ENCODE measurements at places on chromosomes 3 and 15.

DNA sequence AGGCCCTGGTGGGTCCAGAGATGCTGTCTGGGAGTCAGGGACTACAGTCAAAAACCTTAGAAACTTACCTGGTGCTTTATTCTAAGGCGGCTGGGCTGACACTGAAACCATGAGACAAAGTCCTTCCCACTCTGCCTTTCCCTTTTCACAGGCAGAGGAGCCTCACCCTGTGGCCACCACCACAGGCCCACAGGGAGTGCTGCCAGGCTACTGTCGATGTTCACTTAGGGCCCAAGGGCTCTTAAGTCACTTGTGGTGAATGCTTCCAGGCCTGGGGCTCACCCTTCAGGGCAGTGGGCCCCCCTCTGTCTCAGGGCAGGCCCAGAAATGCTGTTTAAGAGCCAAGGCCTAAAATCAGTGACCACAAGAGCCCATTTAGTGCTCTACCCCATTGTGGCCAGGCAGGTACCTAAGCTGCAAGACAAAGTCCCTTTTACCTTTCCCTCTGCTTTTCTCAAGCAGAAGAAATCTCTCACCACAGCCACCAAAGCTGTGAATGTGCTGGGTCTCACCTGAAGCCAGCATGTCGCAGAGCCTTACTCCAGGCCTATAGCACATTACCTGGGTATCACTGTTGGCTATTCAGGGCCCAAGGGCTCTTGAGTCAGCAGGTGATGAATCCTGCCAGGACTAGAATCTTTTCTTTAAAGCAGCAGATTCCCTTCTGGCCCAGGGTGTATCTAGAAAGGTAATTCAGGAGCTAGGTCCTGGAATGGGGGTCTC, 39.5 kb upstream of the GOLGA6B start:
- no peak for DNase-seq

DNA sequence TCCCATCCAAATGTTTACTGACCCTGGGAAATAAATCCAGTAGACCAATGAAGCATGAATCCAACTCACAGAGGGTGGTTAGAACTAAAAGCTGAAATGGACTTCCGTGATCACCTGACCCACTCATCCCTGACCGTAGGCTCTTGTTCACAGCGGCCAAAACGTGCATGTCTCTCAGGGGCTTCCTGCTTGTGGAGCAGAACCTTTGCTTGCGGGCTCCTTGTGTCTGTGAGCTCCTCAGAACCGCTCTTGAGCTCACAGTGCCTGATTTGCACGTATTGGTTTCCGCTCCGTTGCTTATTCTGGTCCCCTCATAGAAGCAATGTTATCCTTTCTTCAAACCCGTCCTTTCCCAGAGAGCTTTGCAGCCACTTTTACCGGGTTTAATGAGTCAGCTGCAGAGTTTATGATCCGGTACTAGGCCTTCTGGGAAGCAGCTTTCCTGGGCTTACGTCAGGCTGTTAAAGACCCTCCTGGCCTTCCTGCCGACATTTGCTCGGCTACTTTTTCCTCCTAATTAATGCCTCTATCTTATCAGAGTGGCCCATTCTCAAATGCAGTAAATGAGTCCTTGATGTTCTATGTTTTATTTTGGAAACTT, 35.4 kb downstream of the LIPC start:
- DNase-seq = no peak

DNA sequence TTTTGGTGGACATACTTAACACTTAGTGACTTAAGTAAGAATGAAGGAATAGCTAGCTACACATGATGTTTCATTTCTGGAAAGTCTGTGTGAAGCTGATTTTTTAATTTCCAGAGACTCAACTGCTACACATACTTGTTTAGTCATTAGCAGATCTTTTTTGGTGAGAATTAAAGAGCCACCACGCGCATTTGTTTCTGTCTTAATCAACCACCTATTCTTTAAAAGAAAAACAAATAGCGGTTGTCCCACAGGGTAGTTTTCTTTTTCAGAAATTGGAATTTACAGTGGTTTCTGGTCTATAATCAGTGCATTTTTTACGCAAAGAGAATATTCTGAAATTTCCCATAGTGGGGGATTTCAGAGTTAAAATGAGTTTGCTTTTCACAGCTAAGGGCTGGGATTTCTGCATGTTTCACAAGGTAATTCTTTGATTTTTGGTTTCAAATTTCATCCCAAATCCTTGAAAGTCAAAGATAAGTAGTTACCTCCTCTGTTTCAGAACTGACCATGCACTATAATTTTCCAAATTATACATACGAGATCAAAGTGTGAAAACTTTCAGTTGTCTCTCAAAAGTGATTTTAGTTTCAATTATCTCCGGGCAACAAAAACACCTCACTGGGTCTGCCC, 631.0 kb upstream of the GRM7 start:
- DNase-seq = no peak

GRCh38 chr15:69478259-69478781, 25.7 kb downstream of the RPLP1 start:
- peak; percentile 58 for DNase-seq

DNA sequence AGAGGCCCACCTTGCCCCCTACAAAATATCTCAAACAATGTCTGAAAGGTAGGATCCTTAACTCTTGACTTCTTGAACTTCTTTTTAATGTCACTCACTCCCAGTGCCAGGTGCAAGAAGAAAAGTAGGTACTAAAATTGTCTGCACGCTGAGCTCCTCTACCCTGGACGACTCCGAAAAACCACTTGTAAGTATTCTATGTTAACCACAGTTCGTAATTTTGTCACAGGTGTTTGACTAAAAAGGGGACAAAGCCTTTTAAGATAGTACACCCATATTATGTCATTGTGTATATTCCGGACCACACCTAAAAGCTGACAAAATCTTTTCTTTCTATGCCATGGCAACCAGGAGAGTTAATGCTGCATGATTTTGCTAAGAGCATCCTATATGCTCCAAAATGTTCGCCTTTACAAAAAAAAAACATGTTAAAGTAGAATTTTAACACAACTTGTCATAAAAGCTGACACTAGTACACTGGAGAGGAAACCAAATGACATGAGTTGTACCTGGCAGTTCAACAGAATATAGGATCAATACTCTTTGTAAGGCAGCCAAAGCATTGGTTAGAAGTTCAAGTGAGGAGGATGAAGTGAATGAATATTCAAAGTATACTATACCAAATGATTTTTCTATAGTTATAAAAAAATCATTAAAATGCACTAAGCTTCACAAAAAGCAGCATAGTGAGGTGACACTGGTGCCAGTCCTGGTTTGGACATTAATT, 210.5 kb downstream of the FOXP1 start:
- no peak for DNase-seq

GRCh38 chr3:17179381-17180205, 294.8 kb downstream of the PLCL2 start:
- no peak for DNase-seq

DNA sequence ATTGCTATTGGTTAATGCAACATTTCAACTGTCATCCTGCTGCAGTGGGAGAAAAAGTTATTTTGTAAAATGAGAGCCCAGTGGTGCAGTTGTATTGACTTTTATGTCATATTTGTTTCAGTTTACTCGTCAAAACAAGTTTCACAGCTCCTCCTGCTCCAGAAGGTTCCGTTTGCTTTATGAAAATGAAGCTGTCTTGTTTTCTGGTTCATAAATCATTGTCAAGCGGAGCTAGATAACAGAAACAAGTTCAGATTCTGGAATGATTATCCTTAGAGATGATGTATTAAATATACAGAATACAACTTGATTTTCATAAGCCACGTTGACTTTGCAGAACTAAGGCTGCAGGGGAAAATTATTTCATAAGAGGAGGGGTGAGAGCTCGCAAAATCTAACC, 970.5 kb upstream of the NR2F2 start:
- DNase-seq = no peak

DNA sequence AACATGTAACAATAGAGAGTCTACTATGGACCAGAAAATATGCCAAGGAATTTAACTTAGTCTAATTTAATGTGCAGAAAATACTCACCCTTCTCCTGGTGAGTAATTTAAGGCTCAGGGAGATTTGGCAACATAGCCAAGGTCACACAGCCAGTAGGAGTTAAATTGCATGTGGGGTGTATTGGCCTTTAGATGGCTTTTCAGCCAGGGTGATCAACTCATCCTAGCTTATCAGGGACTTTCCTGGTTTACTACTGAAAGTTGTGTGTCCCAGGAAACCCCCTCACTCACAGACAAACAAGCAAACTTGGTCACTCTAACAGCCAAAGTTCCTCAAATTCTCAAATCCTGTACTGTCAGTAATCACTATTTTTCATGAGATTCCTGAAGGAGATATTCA, 2.6 kb upstream of the SLC9A9 start:
- DNase-seq = no peak

GRCh38 chr3:61627768-61628185, 66.4 kb downstream of the PTPRG start:
- DNase-seq = no peak

DNA sequence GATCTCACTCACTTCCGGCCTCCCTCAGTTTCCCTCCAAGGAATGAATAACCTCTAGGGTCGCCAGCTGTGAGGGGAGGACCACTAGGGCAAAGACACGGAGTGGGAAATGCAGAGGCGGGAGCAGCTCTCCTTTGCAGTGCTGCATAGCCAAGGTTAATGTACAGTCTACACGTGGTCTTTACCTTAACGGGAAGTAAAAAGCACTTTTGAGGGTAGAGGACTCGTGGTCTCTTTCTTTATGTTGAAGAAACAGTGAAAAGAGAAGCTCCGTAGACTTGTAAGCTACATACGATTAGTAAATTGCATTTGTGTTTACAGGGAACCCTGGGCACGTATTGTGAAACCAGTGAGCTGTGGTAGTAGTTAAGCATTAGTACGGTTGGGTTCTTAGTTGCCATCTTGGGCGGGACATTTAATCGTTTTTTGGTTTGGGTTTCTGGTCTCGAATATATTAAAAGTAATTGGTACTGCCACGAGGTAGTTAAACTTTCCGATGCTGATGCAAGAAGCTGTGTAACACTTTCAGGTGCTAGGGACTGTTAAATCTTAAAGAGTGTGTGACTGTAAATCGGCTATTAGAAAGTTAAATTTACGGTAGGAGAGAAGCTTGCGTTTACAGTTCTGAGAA, 828 bp downstream of the U2SURP start:
- peak; percentile 20 for DNase-seq

DNA sequence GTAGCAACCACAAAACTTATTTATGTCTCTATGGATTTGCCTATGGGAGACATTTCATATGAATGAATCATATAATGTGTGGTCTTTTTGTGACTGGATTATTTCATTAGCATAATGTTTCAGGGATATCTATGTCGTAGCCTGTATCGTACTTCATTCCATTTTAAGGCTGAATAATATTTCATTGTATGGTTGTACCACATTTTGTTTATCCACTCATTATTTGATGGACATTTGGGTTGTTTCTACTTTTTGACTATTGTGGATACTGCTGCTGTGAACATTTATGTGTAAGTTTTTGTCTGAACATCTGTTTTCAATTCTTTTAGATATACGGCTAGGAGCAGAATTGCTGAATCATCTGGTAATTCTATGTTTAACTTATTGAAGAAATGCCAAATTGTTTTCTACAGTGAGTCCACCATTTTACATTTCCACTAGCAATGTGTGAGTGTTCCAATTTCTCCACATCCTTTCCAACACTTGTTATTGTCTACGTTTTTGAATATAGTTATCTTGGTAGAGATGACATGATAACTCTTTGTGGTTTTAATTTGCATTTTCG, 134.4 kb upstream of the DAZL start:
- DNase-seq = no peak

GRCh38 chr15:65841121-65841930, 28.0 kb upstream of the RAB11A start:
- no peak for DNase-seq

DNA sequence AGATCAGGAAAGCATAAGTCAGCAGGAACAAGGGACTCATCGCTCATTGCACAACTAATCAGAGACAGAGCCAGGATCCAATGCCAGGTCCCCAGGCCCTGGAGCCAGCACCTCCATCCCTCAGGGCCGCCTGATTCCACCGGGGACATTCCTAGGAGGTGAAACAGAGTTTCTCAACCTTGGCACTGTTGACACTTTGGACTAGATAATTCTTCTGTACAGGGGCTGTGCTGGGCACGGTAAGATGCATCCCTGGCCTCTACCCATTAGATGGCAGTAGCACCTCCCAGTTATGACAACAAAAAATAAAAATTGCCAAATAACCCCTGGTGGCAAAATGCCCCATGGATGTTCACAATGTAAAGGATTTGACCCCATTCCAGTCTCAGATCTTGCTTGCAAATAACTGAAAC, 127.7 kb downstream of the MTHFS start:
- DNase-seq = no peak

GRCh38 chr3:41740374-41740886, 221.5 kb downstream of the ULK4 start:
- no peak for DNase-seq

- DNase-seq = no peak
Observed at GRCh38 chr3:172202797-172203196, 163.4 kb downstream of the FNDC3B start.

DNA sequence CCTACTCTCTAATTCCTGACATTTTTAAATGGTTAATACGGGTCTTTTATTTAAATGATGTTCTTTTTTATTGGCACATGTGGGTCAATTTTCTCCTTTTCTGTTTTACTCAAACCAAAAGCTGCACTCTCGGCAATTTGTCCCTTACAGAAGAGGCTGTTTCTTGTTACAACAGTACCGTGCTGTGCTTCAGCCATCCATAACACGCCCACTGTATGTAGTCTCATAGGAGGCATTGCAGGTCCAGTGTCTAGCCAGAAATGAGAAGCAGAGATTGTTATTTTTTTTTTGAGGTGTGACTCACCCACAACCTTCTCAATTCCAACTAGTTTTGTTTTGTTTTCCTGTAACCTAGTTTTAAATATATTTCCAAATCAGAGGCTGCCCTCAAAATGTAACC, 164.6 kb downstream of the GMNC start:
- DNase-seq = no peak

DNA sequence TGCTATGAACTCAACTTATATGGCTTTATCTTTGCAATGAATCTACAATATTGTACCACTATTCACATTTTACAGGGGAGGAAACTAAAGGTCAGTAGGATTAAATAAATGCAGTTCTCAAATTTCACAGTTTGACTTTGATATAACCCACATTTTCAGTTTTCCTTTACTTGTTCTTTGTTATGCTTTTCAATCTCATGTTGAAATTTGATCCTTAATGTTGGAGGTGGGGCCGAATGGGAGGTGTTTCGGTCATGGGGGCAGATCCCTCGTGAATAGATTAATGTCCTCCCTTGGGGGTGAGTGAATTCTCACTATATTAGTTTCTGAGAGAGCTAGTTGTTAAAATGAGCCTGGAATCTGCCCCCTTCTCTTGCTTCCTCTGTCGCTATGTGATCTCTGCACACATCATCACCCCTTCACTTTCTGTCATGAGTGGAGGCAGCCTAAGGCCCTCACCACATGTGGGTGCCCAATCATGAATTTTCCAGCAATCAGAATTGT, 44.7 kb downstream of the CD200 start:
- no peak for DNase-seq

DNA sequence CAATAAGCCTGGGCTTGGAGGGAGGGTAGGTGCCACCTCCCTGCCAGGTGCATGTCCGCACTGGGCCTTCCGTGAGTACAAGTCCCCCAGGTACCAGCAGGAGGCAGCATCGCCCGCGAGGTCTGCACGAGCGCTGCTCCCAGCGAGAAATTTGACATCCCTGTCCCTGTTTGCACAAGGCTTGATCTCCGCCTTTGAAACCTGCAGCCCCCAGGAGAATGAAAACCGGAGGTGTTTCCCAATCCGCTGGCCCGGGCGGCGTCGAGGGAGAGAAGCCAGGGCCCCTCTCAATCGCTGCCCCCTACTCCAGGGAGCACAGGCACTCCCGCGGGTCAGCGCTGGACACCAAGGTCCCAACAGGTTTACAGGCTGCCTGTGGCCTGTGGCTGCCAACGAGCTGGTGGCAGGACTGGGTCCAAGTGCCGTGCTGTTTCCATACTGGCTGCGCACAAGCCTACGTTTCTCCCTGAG, 961 bp downstream of the HAPLN3 start:
- peak; percentile 89 for DNase-seq
